ENCODE measurements at places on chromosomes 13 and 19.

DNA sequence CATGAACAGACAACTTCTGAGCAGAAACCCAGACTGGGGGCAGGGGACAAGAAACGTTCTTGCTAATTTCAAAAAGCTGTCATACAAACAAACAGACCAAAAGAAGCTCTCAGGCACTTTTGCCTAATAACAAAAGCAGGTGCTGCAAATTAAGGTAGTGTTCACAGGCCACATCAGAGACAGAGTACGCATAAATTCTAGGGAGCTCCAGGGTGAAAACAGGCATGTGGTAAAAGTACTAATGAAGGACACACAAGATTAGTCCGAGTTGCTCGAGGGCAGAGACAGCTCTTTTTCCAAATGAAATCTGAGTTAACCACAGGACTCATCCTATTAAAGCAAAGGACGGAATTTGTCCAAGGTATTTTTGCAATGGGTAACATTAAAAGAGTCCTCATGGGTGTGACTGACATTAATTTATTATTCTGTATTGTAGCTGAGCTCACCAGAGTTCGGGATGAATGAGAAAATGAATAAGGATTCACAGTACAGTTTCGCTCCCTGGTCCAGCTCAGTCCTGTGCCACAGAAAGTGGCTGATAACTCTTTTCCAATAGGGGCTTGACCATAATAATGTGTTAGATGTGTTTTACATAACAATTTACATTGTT, 197.3 kb downstream of the LHFPL6 start:
- no peak for DNase-seq

- no peak for DNase-seq
Measured at GRCh38 chr19:7932276-7932929, 6.5 kb upstream of the CTXN1 start.

DNA sequence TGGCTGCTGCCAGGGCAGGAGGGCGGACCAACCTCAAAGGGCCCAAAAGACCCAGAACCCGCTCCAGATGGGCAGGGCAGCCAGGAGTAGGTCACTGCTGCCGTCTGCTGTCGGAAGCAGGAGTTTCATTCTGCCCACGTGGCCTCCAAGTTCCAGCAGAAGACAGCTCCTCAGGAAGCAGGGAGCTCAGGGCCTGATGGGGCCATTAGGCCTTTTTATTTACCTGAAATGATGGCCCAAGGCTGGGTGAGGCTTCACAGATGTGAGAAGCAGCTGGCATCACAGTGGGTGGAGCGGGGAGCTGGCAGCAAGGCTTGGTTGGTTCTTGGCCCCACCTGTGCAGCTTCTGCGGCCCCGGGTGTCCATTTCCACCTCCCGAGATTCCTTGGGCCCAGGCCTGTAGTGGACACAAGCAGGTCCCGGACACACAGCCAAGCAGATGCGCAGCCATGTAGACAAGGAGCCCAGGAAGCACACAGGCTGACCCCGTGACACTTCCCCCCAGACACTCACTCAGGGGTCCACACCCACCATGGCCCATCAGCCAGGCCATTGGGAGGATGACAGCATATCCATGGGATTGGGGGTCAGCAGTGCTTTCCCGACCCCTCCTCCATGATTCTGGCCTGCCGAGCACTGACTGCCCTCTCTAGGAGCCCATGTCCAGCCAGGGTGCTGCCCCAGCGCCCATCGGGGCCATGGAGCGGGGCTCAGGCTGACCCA, 26.4 kb downstream of the C13orf46 start:
- DNase-seq: peak; percentile 33

- DNase-seq: no peak
Measured at GRCh38 chr19:15584095-15584494, 30.9 kb upstream of the CYP4F8 start.

DNA sequence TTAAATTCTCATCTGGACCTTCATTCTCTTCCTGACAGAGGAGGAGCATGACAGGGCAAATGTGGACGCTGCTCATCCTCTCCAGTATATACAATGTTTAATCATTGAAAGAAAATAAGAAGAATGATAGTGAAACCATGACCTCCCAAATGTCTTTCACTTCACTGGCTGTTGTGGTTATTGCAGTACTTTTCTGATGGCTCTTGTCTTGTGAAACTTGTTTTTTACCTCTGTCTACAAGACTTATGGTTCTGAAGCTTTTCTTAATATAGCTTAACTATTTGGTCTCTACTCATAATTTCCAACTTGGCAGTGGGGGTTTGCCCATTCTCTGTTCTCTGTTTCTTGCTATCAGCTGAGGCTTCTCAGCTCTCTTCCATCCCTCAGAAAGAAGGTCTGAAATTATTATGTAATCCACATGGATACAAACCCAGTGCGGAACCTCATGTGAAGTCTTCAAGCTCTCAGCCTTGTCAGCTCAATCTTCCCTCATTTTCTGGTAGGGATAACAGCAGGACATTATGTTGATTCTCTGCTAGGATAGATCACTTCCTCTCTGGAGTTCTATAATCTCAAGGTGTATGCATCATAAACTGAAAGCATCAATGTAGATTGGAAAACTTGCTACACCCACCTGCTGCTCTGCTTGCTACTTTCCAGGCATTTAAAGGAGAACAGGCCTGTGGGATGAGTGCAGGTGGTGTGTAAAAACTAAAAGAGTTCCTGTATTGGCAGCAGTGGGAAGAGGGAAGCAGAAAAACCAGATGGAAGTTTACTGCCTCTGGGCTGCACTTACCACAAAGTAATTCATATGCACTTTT, 250.3 kb upstream of the HTR2A start:
- no peak for DNase-seq

GRCh38 chr13:68927387-68928026, 1180.1 kb upstream of the ATXN8OS start:
- DNase-seq: peak; percentile 15

- DNase-seq: no peak
Measured at GRCh38 chr13:71522941-71523526, 344.0 kb downstream of the DACH1 start.

DNA sequence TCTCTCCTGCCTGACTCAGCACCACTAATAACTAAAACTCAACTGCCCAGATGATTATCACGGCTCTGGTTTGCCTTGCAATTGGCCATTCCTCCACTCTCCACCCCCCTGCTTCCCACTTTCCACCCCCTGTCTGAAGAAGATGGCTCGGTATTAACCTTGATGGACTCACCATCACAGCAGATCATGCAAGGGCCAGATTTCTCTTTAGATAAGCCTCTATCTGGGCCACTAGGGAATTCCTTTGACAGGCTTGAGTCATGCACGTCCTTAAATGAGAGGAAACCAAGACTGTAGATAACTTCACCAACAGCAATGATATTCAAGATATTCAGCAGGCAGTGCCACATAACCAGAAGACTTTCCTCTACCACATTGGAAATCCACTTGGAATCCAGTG, 131.1 kb upstream of the NBEA start:
- DNase-seq: no peak

DNA sequence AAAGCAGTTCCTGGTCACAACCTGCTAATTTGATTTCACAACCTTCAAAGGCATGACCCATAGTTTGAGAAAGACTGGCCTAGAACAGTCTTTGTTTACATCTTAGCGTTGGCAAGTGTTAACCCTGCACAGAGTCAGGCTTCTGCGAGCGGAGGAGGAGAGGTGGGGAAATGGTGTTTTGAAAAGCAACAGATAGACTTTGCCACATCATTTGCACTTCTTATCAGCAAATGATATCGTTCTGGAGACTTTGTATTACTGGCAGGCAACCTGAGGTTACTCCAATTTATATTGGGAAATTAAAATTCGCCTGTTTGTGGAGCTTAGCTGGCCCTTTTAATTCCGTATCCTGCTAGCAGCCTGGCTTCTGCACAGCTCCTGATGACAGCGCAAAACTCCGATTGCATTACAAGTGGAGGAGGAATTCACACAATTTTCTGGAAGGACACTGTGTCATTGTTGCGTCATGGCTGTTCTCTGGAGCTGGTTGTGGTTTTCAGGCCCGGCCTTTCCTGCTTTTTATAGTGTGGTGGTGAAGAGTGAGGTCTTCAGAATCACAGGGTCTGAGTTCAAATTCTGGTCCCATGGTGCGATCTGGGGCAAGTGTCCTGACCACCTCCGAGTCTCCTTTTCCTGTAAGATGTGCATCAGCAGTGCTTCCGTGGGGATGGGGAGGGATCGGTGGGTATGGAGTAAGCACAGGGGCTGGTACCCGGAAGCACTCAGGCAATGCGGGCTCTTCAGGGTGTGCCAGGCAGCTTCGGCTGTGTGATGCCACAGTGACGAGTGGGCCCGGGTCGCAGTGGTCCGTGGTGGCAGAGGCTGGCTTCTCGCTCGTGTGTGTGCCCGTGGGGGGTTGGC, 49.1 kb upstream of the EHD2 start:
- DNase-seq: peak; percentile 25

DNA sequence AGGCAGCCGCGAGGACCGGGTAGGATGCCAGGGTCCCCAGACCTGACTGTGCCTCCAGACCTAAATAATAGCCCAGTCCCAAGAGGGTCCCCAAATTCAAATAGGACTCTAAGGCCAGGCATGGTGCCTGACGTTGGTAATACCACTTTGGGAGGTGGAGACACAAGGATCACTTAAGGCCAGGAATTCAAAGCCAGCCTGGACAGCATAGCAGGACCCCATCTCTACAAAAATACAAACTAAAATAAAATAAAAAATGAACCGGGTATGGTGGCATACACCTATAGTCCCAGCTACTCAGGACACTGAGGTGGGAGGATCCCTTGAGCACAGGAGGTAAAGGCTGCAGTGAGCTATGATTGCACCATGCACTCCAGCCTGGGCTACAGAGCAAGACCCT, 5.4 kb upstream of the APLP1 start:
- no peak for DNase-seq

- no peak for DNase-seq
Measured at GRCh38 chr19:33522371-33522662, 726 bp upstream of the PEPD start.

GRCh38 chr19:42554046-42554575, 25.8 kb upstream of the CEACAM1 start:
- DNase-seq: no peak

DNA sequence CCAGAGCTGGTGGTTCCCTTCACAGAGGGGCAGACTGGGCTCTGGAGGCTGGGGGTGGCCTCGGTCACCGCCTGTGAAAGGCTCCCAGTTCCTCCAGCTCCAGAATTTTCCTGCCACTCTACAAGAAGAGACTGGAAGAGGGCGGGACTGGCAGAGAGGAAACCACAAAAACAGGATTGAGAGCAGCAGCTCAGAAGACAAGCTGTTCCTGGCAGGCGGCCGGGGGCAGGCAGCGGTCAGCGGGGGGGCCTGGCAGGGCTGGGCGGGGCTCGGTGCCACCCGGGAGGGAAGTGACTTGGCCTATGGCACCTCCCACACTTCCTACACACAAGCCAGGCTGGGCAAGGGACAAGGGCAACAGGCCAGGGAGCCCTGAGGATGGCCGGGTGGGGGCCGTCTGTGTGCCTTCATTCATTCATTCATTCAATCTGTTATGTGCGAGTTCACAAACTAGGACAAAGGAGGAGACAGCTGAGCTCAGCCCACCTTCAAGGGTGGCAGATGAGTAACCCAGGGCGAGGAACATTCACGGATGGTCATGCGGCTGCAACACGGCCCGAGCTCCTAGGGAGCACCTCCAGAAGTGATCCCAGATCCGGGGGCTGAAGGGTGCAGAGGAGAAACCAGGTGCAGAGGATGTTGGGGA, 16.9 kb upstream of the BTBD2 start:
- peak; percentile 89 for DNase-seq

GRCh38 chr13:52348071-52348470, 57.9 kb downstream of the THSD1 start:
- no peak for DNase-seq

DNA sequence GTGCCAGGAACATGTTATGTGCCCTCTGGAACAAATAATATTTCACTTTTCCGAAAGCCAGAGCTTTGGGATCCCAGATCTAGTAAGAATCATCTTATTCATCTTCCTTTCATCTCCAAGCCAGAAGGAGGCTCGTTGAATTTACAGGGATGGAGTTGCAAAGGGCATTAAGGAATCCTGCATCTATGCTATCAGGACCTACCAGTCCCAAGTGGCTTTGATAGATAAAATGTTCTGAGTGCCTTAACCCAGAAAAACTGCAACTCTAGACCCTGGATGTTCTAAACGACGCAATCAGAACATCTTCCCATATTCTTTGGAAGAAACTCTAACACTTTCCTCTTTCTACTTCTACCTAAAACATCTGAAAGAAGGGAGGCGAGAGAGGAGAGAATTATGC, 9.2 kb upstream of the EDDM13 start:
- DNase-seq: peak; percentile 25

GRCh38 chr19:7926727-7927604, 1.0 kb upstream of the CTXN1 start:
- no peak for DNase-seq

GRCh38 chr19:27738569-27739193, 1474.3 kb downstream of the UQCRFS1 start:
- no peak for DNase-seq

GRCh38 chr13:98172590-98173422, 4.3 kb downstream of the RNF113B start:
- no peak for DNase-seq

DNA sequence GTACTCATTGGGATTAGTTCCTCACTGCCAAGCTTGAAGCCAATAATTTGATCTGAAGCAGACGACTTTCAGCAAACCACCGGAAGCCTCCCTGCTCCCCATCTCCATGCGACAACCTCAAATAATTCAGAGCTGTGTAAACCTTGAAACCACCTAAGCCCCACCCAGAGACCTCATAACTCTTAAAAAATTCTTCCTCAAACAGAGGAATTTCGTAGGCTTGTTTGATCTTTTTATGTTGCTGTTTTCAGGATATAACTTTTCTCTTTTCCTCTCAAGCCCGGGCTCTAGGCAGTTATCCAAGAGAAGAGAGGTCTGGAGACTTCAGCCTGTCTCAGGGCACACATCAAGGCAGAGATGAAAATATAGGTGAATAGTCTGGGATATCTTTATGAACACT, 311.6 kb downstream of the KCNRG start:
- DNase-seq: no peak

GRCh38 chr19:51807111-51807701, 12.2 kb downstream of the FPR3 start:
- DNase-seq: peak; percentile 55
